ENCODE measurements at places on chromosomes 6 and 20. TPM values are rescaled to one million over a fixed set of nuclear protein-coding genes. Genes with fewer than 3 reads are reported as not detected.

The SNAP25 gene
- not detected for total RNA-seq

The ARFGEF3 gene
- total RNA-seq = 1.7 TPM

GRCh38 chr6:31558318-31558625 lies 10.9 kb downstream of the NFKBIL1 start:
- no peak for DNase-seq

- no peak for DNase-seq
Measured at GRCh38 chr6:117267766-117268534, 2.6 kb downstream of the VGLL2 start.

GRCh38 chr20:8094850-8095249 lies 37.2 kb upstream of the PLCB1 start:
- no peak for DNase-seq

DNA sequence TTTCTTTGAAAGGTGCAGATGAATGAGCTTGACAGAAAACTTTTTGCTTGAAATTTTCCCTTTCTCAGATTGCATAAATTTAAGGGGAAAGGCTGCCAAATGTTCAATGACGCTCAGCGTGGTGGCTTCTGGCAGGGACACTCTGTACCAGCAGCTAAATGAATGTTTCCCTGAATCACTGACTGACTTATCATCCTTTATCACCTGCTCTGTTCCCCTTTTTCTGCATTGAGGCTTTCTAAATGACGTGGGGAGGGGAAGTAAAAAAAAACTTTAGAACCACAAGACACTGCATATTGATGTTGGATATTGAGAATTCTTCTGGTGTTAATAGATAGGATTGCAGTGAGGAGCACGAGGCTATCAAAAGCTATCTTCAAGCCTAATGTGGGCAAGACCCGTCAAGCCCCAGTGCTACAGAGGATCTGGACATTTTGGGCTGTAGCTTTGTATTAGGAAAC lies 46.9 kb upstream of the ENPP5 start:
- no peak for DNase-seq

DNA sequence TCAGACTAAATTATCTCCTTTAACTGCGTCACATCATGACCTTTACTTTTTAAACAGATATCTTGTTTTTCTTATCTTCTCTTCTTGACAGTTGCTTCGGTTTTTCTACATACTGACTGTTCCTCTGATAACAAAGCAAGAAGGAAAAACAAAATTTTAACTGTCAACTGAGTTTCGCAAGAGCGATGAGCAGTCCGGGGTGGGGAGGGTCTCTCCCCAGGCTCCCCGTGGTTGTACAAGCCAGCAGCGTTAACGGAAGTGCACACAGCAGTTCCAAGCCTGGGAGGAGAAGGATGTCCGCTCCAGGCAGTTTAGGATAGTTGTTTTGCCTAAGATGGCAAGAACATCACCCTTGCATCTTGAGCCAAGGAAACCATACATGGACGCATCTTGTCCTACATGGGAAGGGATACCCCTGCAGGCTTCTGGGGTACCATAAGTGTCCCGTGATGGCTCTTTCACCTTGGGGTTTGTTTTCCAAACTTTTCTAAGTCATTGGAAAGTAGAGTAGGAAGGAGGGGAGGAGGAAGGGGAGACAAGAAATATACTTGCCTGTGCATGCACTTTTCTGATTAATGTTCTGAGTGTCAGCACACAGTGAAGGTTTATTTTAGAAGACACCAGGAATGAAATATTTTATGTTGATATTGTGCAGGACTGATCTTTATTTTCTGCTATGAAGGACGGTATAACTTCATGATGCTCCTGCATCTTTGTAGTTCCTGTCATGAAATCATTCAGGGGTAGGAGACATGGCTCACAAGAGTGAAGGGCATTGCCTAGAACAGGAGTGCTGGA lies 20.8 kb downstream of the SLC24A3 start:
- no peak for DNase-seq

- DNase-seq = no peak
Measured at GRCh38 chr6:144159223-144159622, 8.9 kb downstream of the STX11 start.

- DNase-seq = no peak
Measured at GRCh38 chr20:4840801-4841200, 119.1 kb downstream of the PRND start.

DNA sequence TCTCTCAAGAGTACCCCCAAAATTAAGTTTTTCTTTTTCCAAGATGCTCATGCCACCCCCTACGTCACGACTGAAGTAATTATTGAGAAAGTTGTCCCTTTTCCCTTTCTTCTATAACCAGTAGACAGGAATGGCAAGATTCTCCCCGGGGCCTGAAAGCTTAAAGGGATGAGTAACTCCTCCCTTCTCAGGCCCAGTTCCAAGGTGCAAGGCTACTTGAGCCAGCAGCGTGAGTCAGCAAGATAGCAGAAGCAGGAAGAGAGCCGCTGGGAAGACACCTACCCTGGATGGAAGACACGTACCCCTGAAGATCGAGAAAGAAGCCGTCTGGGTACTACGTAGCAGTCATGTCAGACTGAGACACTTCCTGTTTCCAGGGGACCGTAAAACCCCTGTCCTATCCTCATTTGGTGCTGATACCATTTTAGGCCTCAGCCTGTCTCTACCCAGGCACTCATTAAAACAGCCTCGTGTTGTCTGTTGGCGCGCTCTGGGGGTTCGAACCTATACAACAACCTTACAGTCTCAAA lies 241.0 kb downstream of the ADGRG6 start:
- DNase-seq = no peak

Data from activated naive CD8-positive, alpha-beta T cell treated with anti-CD3 and anti-CD28 coated beads for 36 hours (primary cell).